Smooth muscle cell of the brain vasculature (primary cell): ENCODE measurements at places on chromosomes 4 and X.

- no peak for DNase-seq
These were observed 53.9 kb downstream of the CPZ start for GRCh38 chr4:8646296-8647093.

DNA sequence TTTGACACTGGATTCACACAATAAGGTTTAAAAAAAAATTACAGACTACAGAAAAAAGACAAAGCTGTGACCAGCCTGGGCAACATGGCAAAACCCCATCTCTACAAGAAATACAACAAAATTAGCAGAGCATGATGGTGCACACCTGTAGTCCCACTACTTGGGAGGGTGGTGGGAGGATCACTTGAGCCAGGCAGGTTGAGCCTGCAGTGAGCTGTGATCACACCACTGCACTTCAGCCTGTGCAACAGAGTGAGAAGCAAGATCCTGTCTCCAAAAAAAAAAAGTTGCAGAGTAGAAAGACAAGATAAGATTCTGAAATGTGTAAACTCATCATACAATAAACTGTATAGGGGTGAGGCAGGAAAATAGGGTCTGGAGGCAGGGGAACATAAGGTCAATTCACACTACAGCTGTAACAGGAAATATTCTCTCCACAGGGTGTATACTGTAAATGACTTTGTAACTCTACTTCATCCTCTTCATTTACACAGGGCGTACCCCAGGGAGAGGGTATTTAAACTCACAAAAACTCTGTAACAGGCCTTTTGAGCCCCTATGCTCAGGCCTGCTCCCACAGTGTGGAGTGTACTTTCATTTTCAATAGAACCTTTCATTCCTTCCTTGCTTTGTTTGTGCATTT is 112.6 kb upstream of the MAPK10 start:
- DNase-seq = no peak

- no peak for DNase-seq
These were observed 12.1 kb upstream of the CLCN5 start for GRCh38 chrX:49910344-49910743.

- DNase-seq = no peak
These were observed 73.6 kb upstream of the ELOVL6 start for GRCh38 chr4:110271986-110272385.

DNA sequence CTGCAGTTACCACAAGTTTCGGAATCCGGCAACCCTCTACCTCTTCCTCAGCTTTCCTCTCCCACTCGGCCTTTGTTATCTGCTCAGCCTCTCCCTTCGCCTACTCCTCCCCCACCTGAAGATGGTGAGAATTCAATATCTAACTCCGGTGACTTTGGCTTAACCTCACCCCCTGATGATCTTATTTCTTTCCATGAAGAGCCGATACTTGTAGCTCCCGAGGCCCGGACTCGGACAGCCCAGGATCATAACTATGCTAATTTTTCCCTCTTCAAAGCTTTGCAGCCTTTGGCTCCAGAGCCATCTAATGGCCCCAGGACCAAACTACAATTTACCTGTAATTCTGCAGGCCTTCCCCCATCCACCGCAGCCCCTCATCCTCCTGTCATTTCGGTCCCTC is 32.0 kb upstream of the MGST2 start:
- DNase-seq = no peak

DNA sequence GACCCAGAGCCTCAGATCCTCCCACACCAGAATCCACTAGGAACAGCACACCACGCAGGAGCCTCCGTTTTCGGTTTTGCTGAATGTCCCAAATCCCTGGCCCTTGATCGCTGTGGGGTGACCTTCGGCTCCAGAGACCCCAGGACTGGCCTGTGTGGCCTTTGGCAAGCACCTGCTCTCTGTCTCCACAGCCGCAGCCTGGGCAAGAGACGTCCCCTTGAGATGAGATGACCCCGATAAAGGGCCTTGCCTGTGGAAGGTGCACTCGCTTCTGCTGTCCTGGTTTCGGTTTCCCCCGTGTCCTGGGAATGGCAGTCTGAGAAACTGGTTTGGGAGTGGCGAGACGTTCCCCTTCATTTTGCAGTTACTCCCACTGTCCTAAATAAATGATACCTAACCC is 9.6 kb downstream of the PSAPL1 start:
- DNase-seq = no peak

GRCh38 chr4:94451051-94451694 is 569 bp upstream of the PDLIM5 start:
- DNase-seq = no peak

- no peak for DNase-seq
These were observed 23.4 kb downstream of the ADRA2C start for GRCh38 chr4:3789587-3789986.

DNA sequence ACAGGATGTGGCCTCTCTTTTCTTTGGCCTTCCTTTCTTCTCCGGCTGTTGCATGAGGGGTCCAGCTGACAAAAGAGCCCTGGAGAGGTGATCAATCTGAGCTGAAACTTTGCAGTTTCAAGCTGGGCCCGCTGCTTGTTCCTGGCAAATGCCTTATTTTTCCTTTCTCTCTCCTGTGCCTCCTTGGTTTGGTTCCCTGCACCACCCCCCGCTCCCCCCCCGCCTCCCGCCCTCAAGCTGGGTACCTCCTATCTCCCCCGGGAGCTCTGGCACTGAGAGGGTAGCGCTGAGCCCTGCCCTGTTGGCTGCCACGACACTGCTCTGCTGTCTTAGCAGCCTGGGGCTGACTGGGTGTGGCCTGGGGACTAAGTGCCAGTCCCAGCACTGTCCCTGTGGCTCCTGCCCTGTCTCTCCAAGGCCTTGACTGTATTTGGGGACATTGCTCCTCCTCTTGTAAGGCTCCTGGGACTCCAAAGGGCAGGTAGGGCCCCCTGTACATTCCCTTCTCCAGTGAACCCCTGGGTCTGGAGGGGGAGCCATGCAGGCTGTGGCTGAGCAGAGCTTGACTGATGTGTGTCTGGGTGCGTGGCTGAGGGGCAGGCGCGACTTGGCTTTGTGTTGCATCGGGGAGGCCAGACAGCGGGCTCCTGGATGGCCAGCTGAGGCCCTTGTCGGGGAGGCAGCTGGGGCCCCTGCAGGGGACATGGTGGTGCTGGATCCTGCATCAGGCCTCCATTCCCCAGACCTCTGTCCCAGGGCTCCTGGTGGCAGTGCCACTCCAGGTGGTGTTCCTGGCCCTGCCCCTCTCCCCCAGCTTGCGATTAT is 1.1 kb downstream of the PLXNA3 start:
- no peak for DNase-seq

DNA sequence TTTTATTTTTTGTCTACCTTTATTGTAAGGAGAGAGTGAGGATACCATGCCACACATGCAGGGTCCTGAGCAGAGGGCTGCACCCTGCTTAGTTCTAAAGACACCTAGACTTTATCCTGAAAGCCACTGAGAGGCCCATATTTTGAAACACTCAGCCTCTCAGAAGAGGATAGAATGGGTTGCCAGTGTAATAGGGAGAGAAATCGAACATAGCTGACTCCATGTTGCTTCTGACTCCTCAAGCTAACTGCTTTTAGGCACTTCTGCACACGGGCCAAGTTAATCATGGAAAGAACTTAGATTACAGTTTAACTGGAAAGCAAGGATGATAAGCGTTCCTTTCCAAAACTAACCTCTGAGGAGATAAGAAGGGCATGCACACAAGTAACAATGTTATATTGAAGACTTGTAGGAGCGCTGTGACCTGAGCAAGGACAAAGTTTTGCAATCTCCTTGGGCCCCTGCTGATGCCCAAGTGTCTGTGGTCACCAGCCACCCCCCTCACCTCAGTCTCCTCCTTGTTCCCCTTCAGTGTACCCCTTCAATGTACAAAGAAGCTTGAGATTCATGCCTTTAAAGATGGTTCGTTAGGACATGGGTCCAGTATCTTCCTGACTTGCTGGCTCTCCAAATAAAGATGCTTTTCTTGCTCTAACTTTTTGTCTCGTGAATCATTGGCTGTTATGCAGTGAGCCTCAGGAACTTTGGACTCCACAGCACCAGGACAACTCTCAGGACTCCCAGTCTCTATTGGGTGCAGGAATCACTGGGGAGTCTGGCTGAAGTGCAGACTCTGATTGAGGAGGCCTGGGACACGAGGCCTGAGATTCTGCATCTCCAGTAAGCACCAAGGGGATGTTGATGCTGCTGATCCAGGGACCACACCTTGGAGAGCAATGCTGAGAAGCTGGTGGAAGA is 25.4 kb upstream of the CD99 start:
- no peak for DNase-seq

- DNase-seq = no peak
These were observed 44.6 kb downstream of the C4orf33 start for GRCh38 chr4:129140521-129140920.

DNA sequence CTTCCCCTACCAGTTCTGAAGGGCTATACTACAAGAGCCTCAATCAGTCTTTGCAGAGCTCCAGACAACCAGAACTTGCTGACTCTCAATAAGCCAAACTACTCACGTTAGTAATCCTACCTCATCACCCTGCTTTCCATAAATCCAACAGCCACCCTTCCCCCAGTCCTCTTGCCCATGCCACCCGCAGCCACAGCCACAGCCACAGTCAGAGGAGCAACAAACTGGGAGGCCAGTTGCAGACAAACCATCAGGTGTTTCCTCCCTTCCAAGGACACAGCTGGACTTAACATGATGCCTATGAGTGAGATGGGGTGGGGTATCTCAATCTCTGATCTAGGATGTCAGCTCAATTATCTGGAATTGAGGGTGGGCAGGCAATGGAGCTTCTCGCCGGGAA is 1.0 kb downstream of the GABRA3 start:
- DNase-seq = no peak

- DNase-seq = no peak
These were observed 46.8 kb upstream of the GPR78 start for GRCh38 chr4:8533274-8533865.

DNA sequence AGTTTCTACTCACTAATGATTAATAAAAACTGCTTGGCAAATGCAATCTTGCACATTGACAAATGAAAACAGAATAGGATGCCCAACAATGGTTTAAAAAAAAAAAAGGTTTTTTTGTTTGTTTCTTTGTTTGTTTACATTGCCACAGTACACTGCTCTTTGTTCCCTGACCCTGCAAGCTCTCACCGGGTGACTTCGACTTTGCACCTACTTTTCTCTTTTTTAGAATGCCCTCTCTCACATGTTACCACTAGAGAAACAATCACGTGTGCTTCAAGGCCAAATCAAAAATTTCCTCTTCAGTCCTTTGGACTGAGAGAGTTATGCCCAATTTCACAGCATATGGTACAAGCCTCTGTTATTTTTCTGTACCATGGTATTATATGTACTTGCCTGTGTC is 101.5 kb downstream of the DMD start:
- DNase-seq = no peak
